ENCODE measurements at places on chromosomes 16 and 17. TPM values are rescaled to one million over a fixed set of nuclear protein-coding genes. Genes with fewer than 3 reads are reported as not detected.

GRCh38 chr17:27868565-27868964, 24.6 kb downstream of the LYRM9 start:
- H3K27ac ChIP-seq, result no peak overlapping the region
- H3K36me3 ChIP-seq, result peaks cover 3% of the 10 kb centered on the region
- no peak for DNase-seq
- peaks cover 2% of the 10 kb centered on the region for H3K4me1 ChIP-seq

- DNase-seq, result no peak
- H3K4me3 ChIP-seq, result no peak overlapping the region
- no peaks in the 10 kb centered on the region for H3K4me1 ChIP-seq
- H3K36me3 ChIP-seq, result peaks cover 5% of the 10 kb centered on the region
- H3K27me3 ChIP-seq, result peaks cover 7% of the 10 kb centered on the region
Observed at GRCh38 chr17:19322861-19323260, 39.7 kb downstream of the B9D1 start.

DNA sequence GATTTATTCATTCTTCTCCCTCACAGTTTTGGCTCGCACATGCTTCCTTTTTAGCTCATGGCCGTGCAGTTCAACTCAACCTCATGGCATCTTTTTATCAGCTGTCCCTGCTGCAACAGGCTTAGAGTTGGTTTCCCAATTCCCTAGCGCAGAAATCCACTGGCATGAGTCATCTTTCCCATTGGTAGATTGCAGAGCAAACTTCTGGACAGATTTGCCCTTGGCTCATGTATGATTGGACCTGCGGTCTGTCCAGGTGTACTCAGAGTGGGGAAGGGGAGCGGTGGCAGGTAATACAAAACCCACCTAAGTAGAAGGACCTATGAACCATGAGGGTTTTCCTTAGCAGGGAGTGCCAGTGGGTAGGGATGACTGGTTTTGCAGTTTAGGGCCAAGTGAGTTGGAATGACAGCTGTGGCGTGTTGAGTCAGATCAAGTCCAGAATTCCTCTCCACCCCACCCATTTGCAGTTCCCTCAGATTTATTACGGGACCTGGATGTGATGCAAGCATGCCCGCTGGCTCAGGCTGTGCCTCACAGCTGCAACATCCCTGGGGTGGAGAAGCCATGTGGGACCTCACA, 584.7 kb downstream of the WWOX start:
- no peaks in the 10 kb centered on the region for H3K27me3 ChIP-seq
- no peak for DNase-seq
- no peaks in the 10 kb centered on the region for H3K4me1 ChIP-seq
- no peak overlapping the region for H3K27ac ChIP-seq

GRCh38 chr17:50134206-50135110, 4.5 kb upstream of the SAMD14 start:
- H3K27ac ChIP-seq, result no peak overlapping the region
- H3K27me3 ChIP-seq, result no peaks in the 10 kb centered on the region
- no peak for DNase-seq
- peaks cover 7% of the 10 kb centered on the region for H3K36me3 ChIP-seq

GRCh38 chr16:20746461-20746860, 4.8 kb upstream of the THUMPD1 start:
- no peak overlapping the region for H3K4me3 ChIP-seq
- no peak overlapping the region for H3K27ac ChIP-seq
- DNase-seq, result no peak
- no peaks in the 10 kb centered on the region for H3K36me3 ChIP-seq
- H3K27me3 ChIP-seq, result no peaks in the 10 kb centered on the region
- H3K4me1 ChIP-seq, result peaks cover 5% of the 10 kb centered on the region

DNA sequence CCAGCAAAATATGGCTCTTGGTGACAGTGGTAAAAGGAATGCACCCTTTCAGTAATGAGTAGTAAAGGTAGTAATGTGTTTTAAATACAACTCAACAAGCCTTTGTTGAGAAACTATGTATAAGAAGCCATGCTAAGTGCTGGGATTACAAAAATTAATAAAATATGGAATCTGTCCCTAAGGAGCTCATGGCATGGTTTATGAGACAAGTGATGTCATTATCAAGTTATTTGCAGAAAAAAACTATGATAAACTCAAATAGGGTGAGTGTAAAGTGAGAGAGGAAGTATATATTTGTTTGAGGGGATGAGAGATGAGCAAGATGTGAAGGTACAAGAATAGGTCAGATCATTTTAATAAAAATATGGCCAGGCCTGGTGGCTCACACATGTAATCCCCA, 76.9 kb downstream of the NF1 start:
- no peaks in the 10 kb centered on the region for H3K36me3 ChIP-seq
- H3K4me3 ChIP-seq, result no peak overlapping the region
- no peaks in the 10 kb centered on the region for H3K27me3 ChIP-seq
- no peak overlapping the region for H3K27ac ChIP-seq
- no peak for DNase-seq
- H3K4me1 ChIP-seq, result peaks cover 3% of the 10 kb centered on the region

DNA sequence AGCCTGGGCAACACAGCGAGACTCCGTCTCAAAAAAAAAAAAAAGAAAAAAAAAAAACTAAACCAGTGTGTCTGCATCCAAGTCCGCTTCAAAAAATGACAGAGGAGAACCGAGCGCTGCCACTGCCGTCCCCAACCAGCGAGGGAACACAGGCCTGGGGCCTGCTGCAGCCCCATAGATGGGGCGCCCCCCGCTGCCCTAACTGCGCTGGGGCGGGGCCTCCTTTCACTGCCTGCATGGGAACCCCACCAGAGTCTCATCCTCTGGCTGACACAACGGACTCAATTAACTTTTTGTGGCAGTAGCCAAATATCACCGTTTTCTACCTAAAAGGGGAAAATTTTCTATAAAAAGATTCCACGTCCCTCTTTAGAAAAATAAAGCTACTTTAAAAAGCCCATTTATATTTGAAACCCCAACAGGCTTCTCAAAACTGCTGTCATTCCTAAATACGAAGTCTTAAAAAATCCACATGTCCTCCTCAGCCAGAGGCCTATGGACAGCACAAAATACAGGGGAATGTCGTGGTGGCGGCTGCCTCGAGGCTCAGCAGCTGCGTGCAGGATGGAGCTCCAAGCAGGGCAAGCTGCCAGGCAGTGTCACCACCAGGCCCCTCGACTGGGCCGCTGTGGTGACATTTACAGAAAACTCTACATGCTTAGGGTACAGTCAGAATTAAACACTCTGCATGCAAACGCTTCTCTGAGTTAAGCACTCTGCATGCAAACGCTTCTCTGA, 30.3 kb downstream of the KLHDC4 start:
- no peak for DNase-seq
- H3K4me1 ChIP-seq, result peaks cover 10% of the 10 kb centered on the region
- no peak overlapping the region for H3K4me3 ChIP-seq
- H3K36me3 ChIP-seq, result no peaks in the 10 kb centered on the region
- no peak overlapping the region for H3K27ac ChIP-seq
- H3K27me3 ChIP-seq, result no peaks in the 10 kb centered on the region

DNA sequence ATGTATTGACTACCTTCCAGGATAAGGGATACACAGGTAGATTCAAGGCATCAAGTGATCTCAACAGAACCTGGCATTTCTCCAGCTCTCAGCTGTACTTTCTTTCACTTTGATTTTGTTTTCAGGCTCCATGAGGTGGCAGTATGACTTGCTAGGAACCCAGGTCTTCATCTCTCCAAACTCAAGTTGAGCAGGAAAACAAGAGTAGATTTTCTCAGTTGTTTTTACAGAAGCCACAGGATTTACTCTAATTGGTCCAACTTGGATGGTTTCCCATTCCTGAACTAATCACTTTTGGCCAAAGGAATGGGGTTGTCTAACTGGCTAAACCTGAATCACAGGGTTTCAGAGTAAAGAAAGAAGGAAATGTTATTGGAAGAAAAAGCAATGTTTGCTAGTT, 146.6 kb downstream of the TRIM37 start:
- DNase-seq, result no peak
- H3K4me1 ChIP-seq, result no peaks in the 10 kb centered on the region
- H3K36me3 ChIP-seq, result peaks cover 3% of the 10 kb centered on the region
- H3K27me3 ChIP-seq, result peaks cover 7% of the 10 kb centered on the region

GRCh38 chr16:66603537-66604375, 748 bp upstream of the CMTM3 start:
- peak overlapping the region; percentile 99 for H3K4me3 ChIP-seq
- H3K36me3 ChIP-seq, result peaks cover 5% of the 10 kb centered on the region
- H3K27ac ChIP-seq, result peak overlapping the region; percentile 95
- no peaks in the 10 kb centered on the region for H3K27me3 ChIP-seq
- DNase-seq, result peak; percentile 53

GRCh38 chr17:78237401-78238012, 6.1 kb downstream of the TMEM235 start:
- H3K4me1 ChIP-seq, result peaks cover 9% of the 10 kb centered on the region
- H3K36me3 ChIP-seq, result peaks cover 3% of the 10 kb centered on the region
- H3K4me3 ChIP-seq, result no peak overlapping the region
- DNase-seq, result no peak
- H3K27ac ChIP-seq, result no peak overlapping the region

The NTN3 gene
- not detected for total RNA-seq

The TEX19 gene
- total RNA-seq, result not detected

The SOCS1 gene
- total RNA-seq, result 49.5 TPM

The SPATA32 gene
- total RNA-seq, result not detected
